ENCODE measurements at places on chromosomes 4 and X.

GRCh38 chr4:114284629-114285028 is 305.2 kb upstream of the ARSJ start:
- no peak for DNase-seq

GRCh38 chrX:124994404-124994803 is 325.3 kb upstream of the TEX13C start:
- no peak for DNase-seq

GRCh38 chr4:165721815-165722214 is 151.2 kb upstream of the TLL1 start:
- no peak for DNase-seq

GRCh38 chr4:7187168-7187535 is 5.2 kb upstream of the SORCS2 start:
- no peak for DNase-seq

GRCh38 chr4:8401665-8402064 is 38.9 kb downstream of the ACOX3 start:
- DNase-seq = no peak

DNA sequence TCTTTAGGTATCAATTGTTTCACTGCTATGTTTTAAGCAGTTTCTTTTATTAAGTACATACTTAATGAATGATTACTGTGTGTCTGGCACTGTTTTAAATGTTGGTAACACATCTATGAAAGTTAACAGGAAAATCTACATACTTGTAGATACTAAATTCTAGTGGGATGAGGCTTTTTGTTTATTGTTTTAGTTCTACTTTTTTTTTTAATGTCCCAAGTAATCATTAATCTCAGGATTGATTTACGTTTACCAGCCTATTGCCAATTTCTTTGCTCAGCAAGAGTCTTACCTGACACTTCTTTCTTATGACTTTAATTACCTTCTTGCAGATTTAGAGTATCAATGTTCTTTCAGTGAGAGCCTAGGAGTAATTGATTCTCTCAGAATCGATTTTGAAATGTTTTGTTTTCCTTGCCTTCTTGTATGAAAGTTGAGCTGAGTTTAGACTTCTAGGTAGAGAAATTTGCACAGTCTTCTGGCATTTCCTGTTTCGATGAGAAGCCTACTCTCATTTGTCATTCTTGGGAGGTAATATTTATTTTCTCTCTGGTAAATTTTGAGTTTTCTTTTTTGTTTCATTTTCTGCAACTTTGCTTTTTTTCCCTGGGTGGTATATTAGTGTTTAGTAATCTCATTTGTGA is 235.2 kb upstream of the ANKRD50 start:
- no peak for DNase-seq

All from activated T-helper 1 cell treated with anti-CD3 and anti-CD28 coated beads, Interleukin-12 subunit alpha, Interleukin-12 subunit beta, Interleukin-2, Interleukin-4 antibody, amounts not matched to agents 30 ng/mL and 10 ng/mL and 1 ng/mL, durations not matched to agents 14 hours and 24 hours and 36 hours (primary cell).